ENCODE measurements at places on chromosomes 1 and 21. TPM values are rescaled to one million over a fixed set of nuclear protein-coding genes. Genes with fewer than 3 reads are reported as not detected.

Gene SLC44A3
- total RNA-seq, result 24.9 TPM

Gene C8A
- not detected for total RNA-seq

Gene EDN2
- 1.8 TPM for total RNA-seq

Gene DISP3
- total RNA-seq, result 0.64 TPM

Gene SPATA45
- not detected for total RNA-seq

Gene RNF19B
- total RNA-seq, result 16.3 TPM

Gene CNIH3
- 3.0 TPM for total RNA-seq

- DNase-seq, result no peak
- H3K36me3 ChIP-seq, result no peaks in the 10 kb centered on the region
- no peak overlapping the region for H3K4me3 ChIP-seq
- H3K4me1 ChIP-seq, result no peaks in the 10 kb centered on the region
- no peaks in the 10 kb centered on the region for H3K27me3 ChIP-seq
These were observed 81.7 kb downstream of the DNM3 start for GRCh38 chr1:171922999-171923398.

DNA sequence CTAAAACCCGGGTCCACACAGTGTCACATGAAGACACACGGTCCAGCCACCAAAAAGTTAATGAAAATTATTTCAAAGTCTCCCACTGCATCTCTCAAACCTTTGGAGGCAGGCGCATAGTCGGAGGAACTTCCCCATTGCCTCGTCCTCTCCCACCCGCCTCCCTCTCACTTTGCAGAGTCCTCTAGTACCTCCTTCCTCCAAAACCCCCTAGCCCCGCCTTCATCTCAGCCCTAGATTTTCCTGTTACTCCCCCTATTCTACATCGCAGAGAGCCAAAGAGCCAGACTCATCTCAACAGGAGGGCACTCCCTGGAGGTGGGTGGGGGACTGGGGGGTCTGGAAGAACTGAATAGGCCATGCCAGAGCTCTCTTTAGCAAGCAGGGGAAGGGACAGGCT is 79.3 kb downstream of the DISP3 start:
- H3K36me3 ChIP-seq, result no peaks in the 10 kb centered on the region
- no peaks in the 10 kb centered on the region for H3K27me3 ChIP-seq
- H3K4me1 ChIP-seq, result no peaks in the 10 kb centered on the region
- no peak overlapping the region for H3K4me3 ChIP-seq
- no peak overlapping the region for H3K27ac ChIP-seq

- no peak for DNase-seq
- no peaks in the 10 kb centered on the region for H3K27me3 ChIP-seq
- H3K4me3 ChIP-seq, result no peak overlapping the region
These were observed 150.0 kb downstream of the PPP1R12B start for GRCh38 chr1:202498542-202498941.

DNA sequence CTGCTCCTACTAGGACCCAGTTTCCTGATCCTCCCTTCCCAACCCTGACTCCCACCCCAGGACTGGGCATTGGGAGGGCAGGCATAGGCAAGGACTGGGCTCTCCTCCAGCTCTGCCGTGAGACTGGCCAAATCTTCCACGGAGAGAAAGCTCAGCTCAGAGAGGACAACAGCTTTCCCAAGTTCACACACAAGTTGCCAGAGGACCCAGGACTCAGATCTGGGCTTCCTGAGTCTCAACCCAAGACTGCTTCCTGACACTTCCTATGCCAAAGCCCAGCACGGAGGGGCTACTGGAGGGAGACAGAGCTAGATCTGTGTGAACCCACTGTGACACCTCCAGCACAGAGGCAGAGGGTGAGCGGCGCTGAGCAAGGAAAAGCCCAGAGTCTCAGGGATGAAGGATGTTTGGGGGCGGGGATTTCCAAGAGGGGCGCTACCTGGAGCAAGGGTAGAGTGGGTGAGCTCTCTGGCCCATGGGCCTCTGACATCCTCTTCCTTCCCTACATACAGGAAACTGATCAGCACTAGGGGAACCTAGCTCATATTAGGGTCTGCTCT is 7.1 kb downstream of the PDZK1IP1 start:
- no peak overlapping the region for H3K4me3 ChIP-seq
- no peaks in the 10 kb centered on the region for H3K27me3 ChIP-seq
- peaks cover 12% of the 10 kb centered on the region for H3K4me1 ChIP-seq
- no peak for DNase-seq
- H3K36me3 ChIP-seq, result no peaks in the 10 kb centered on the region

DNA sequence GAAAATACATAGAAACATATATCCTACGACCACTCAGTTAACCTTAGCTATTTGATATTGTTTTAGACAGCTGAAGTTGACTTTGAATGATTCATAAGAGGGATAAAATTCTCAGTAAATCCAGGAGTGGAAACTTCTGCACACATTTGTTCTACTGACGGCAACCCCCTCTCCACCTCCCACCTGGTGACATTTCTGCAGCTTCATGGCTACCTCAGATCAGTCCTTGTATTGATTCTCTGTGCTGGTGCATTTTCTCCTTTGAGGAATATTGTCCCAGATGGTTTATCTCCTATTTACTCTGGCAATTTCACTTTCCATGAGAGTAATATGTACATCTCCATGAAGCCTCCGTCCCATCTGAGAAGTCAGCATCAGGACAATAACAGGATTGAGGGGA is 57.7 kb upstream of the COA6 start:
- H3K27ac ChIP-seq, result no peak overlapping the region
- no peak for DNase-seq
- no peaks in the 10 kb centered on the region for H3K4me1 ChIP-seq
- no peaks in the 10 kb centered on the region for H3K27me3 ChIP-seq
- H3K4me3 ChIP-seq, result no peak overlapping the region
- H3K36me3 ChIP-seq, result no peaks in the 10 kb centered on the region

- no peaks in the 10 kb centered on the region for H3K36me3 ChIP-seq
- peaks cover 51% of the 10 kb centered on the region for H3K4me1 ChIP-seq
- H3K27ac ChIP-seq, result no peak overlapping the region
These were observed 3.4 kb downstream of the YTHDF2 start for GRCh38 chr1:28740118-28740517.

DNA sequence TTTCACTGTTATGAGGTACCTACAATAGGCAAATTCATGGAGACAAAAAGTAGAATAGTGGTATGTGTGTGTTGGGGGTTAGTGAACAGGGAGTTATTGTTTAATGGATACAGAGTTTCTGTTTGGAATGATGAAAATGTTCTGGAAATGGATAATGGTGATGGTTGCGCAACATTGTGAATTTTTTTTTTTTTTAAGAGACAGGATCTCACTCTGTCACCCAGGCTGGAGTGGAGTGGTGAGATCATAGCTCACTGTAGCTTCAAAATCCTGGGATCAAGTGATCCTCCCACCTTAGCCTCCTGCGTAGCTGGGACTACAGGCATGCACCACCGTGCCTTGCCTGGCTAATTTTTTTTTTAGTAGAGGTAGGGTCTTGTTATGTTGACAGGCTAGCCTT is 34.5 kb upstream of the TRABD2B start:
- no peak overlapping the region for H3K27ac ChIP-seq
- H3K4me3 ChIP-seq, result no peak overlapping the region
- H3K36me3 ChIP-seq, result no peaks in the 10 kb centered on the region
- no peak for DNase-seq

DNA sequence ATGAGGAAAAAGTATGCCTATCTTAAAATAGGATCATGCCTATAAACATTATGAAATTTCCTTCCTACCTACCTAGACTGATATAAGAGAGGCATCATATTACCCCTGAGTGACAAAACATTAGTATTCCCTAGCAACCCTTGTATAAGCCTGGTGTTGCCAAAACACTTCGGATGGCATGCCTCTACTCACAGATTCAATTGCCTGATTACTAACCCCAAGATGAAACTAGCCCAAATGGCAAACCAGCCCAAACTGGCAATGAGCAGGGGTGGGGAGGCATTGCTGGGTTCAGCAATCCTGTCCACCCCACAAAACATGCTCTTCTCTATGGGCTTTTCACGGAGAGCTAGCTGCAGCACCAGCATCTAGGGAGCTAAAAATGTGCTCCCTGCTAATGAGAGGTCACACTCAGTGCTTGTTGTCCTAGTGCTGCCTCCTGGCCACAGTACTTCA is 13.9 kb downstream of the PALMD start:
- no peaks in the 10 kb centered on the region for H3K36me3 ChIP-seq
- no peak for DNase-seq
- H3K27ac ChIP-seq, result no peak overlapping the region

DNA sequence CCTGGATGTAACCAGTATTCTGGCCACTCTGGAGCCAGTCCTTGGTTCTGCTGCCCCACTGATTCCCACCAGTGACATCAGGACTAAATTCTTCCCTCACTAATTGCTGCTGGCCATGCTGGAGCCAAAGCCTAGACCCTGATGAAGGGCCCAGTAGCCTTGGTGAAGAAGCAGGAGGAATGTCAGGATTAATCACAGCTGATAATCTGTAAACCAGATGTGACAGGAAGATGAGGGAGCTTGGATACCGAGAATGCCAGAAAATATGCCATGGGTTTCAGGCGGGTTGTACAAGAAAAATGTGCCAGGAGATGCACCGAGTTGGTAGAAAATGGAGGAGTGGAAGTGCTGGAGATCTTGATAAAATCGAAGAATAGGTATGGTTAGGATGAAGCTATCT is 119.0 kb upstream of the PPP2R5A start:
- H3K27ac ChIP-seq, result no peak overlapping the region
- DNase-seq, result no peak
- H3K27me3 ChIP-seq, result no peaks in the 10 kb centered on the region

DNA sequence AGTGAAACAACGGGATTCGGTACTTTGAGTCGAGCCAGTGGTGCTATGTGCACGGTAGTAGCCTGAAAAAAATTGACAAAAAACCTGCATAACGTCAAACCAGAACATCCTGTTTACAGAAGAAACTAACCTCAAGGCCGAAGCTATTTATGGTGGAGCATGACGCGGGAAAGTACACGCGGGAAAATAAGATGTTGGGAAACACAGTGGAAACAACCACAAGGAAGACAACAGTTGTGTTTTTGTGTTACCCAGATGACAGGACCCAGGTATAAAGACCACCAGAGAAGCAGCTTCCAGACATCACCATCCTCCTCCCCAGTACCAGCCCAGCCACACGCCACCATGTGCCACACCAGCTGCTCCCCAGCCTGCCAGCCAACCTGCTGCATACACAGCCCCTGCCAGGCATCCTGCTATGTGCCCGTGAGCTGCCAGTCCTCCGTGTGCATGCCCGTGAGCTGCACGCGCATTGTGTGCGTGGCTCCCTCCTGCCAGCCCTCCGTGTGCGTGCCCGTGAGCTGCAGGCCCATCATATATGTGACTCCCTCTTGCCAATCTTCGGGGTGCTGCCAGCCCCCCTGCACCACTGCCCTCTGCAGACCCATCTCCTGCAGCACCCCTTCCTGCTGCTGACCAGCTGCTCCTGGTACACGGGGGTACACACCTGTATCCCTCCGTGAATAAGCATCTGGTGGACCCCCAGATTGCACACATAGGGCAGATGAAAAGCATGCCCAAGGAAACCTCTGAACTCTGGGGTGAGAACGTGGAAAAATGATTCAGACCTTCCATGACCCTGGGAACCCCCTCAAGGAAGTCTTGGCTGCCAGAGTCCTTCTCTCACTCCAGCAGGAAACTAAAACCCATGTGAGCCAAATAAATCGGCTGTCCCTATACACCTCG is at the start of gene KRTAP12-3:
TSS of gene KRTAP12-3 (plus strand) at position 298 of the 906 bp plus-strand sequence. CDS start at position 346, 48 bp downstream.
- H3K36me3 ChIP-seq, result no peaks in the 10 kb centered on the region
- H3K4me3 ChIP-seq, result no peak within 1 kb of the TSS
- H3K4me1 ChIP-seq, result no peaks in the 10 kb centered on the region
- DNase-seq, result no peak

DNA sequence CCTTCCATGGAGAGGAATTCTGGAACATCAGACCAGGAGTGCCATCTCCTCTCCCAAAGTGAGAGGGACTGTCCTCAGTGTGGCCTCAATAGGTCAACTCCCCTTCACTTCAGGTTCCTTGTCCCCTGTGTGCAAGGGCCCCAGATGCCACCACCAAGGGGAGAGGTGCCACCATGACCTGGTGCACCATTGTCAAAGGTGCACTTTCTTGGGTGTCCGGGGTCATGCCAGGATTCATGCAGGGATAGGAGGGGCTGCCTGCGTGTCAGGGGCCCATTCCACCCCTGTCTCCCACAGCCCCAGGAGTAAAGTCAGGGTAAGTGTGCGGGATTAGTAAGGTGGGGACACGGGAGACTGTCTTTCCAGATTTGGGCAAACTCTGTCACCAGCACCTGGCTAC is 21.4 kb upstream of the EPHA2 start:
- no peaks in the 10 kb centered on the region for H3K27me3 ChIP-seq
- H3K4me1 ChIP-seq, result peaks cover 29% of the 10 kb centered on the region
- peak overlapping the region; percentile 78 for H3K27ac ChIP-seq

GRCh38 chr1:76158126-76158525 is 83.6 kb downstream of the ST6GALNAC3 start:
- H3K4me1 ChIP-seq, result peaks cover 3% of the 10 kb centered on the region
- no peaks in the 10 kb centered on the region for H3K36me3 ChIP-seq
- H3K4me3 ChIP-seq, result no peak overlapping the region

GRCh38 chr1:83839566-83840173 is 159.3 kb downstream of the TTLL7 start:
- no peak for DNase-seq
- H3K4me3 ChIP-seq, result no peak overlapping the region
- H3K36me3 ChIP-seq, result no peaks in the 10 kb centered on the region
- no peaks in the 10 kb centered on the region for H3K27me3 ChIP-seq
- H3K4me1 ChIP-seq, result no peaks in the 10 kb centered on the region
- H3K27ac ChIP-seq, result no peak overlapping the region

DNA sequence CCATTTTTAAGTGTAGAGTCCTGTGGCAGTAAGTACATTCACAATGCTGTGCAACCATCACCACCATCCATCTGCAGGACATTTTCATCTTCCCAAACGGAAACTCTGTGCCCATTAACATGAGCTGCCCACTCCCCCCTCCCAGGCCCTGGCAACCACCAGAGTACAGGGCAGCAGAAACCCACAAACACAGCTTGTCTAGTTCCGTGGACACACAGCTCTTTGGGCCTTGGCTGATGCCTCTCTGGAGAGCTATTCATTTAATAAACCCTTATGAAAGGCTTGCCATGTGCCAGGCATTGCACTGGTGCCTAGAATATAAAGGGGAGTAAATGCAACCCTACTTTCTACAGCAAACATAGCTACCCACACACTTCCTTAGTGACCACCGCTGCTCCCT is 28.0 kb downstream of the STUM start:
- no peaks in the 10 kb centered on the region for H3K4me1 ChIP-seq
- no peak overlapping the region for H3K4me3 ChIP-seq
- no peak for DNase-seq
- H3K27ac ChIP-seq, result no peak overlapping the region

DNA sequence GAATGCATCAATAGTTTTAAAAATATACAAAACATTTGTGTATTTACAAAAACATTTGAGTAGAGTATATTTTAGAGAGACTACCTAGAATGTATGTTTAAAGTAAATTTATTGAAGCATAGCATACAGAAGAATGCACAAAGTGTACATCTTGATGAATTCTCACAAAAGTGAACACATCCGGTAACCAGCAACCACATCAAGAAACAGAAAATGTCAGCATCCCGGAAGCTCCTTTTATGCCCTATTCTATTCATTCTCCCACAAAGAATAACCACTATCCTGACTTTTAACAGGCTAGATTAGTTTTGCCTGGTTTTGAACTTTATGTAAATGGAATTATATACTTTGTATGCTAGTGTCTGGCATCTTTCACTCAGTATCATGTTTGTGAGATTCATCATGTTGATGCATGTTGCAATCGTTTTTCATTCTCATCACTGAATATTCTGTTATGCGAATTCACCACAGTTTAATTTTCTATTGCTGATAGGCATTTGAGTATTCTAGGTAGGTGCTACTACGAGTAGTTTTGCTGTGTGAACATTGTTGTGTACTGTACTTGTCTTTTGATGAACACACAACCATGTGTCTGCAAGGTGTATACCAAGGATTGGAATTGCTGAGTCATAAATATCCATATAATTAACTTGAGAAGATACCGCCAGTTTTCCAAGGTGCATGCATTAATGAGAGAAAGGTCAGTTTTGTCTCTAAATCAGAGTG is 75.4 kb downstream of the CACHD1 start:
- DNase-seq, result no peak
- H3K27ac ChIP-seq, result no peak overlapping the region
- H3K36me3 ChIP-seq, result no peaks in the 10 kb centered on the region
- no peak overlapping the region for H3K4me3 ChIP-seq
- H3K4me1 ChIP-seq, result peaks cover 5% of the 10 kb centered on the region

Data from pancreas (tissue), 10 donors.